ENCODE measurements at places on chromosomes 7 and 10.

GRCh38 chr10:101566333-101567164 lies 21.5 kb downstream of the POLL start:
- no peak for DNase-seq

GRCh38 chr7:34728156-34728555 lies 70.1 kb downstream of the NPSR1 start:
- no peak for DNase-seq

- no peak for DNase-seq
Measured at GRCh38 chr10:73407495-73407894, 6.4 kb downstream of the ANXA7 start.

GRCh38 chr7:121436688-121437087 lies 40.6 kb upstream of the FAM3C start:
- no peak for DNase-seq

- DNase-seq: no peak
Measured at GRCh38 chr7:43077285-43077684, 35.2 kb upstream of the HECW1 start.

DNA sequence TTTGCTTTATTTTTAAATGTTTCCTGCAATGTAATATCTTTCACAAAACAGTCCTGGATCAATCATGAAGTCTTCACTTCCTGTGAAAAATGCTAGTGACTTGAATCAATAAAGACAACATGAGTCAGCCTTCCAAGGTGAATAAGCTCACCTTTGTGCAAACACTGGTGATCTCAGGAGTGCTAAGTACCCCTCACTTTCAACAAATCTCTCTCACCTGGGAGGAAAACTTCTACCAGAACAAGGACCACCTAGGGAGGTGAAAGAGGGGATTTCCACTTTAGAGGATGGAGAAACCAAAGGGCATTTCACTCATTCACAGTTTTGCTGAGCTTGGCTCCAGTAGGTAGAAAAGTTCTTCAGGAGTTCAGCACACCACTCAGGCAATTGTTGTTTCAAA lies 64.8 kb downstream of the CALD1 start:
- DNase-seq: no peak

DNA sequence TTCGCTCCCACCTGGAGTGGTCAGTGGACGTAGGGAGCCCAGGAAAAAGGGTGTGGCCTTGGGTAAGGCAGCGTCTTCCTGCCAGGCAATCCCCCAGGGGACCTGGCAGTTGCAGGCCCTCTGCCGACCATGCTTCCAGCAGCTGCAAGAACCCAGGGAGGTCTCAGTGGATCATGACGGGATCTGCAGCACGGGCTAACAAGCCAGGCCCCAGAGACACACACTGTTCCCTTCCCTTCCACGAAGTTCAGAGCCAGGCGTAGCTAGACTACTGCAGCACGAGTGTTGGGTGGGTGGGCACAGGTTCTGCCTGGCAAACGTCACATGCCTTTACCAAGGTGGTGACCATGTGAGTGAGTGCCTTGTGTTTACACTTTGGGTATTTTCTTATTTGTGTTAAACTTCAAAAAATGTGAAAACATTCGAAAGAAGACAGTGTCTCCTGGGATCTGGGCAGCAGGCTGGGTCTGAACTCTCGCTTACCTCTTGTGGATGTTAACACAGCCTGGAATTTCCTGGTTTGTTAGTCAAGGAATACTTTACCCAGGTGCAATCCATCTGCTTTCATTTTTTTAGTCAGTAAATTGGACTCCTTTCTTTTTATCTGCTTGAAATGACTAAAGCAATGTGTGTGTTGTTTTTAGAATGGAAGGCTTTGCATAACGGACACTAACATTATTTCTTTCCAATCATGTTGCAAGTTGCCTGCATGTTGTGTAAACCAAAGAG lies 48.2 kb upstream of the VIPR2 start:
- no peak for DNase-seq

DNA sequence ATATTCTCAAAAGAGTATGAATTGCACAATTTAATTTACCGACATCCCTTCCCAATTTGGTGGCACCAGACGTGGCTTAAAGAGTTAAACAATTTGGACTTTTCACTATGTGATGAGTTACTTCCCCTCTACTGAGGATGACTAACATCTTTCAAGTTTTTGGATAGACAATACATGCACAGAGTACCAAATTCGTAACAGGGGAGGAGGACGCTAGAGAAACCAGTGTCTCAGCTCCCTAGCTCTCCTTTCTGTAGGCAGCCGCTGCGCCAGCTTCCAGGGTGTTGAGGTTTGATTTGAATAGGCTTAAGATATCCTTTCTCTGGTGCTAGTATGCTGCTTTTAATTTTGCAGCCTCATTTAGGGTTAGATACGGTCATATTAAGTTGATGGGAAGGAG lies 69.2 kb downstream of the GNA12 start:
- DNase-seq: no peak

GRCh38 chr7:29841926-29842701 lies 35.8 kb downstream of the WIPF3 start:
- DNase-seq: no peak

DNA sequence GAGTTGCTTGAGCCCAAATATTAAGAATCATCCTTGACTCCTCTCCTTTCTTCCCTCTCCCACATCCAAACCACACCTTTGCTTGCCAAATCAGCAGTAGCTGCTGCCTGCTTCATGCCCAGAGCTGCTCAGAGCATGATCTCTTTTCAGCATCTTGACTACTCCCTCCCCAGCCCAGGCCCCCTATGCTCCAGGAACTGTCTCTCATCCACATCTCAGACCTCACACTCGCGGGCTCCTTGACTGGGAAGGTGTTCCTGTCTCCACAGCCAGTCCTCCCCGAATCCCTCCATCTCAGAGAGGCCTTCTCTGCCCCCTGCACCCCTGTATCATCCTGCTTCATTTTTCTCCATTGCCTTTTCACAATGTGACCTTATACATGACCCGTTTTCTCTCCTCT lies 157.0 kb downstream of the DNAJB6 start:
- DNase-seq: no peak

- DNase-seq: no peak
Measured at GRCh38 chr7:72183835-72184234, 228.3 kb downstream of the CALN1 start.

GRCh38 chr10:42941790-42942189 lies 135.1 kb upstream of the RET start:
- no peak for DNase-seq

- no peak for DNase-seq
Measured at GRCh38 chr7:144019457-144019856, 19.3 kb downstream of the OR6B1 start.

DNA sequence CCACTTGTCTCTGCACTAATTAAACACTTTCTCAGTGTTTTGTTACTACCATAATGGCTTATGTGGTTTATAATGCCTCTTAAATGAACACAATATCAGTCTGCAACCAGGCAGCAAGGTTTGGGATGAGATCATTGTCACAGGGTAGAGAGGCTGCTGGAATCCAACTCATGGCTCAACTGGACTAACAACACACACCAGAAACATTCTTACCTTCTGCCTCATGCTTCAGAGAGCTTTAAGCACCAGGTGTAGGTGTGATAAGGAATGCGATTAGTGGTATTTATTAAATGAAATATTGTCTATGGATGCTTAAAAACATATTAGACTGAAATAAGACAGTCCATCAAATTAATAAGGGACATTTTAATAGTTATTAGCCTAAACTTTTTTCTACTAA lies 25.4 kb downstream of the PTF1A start:
- no peak for DNase-seq

DNA sequence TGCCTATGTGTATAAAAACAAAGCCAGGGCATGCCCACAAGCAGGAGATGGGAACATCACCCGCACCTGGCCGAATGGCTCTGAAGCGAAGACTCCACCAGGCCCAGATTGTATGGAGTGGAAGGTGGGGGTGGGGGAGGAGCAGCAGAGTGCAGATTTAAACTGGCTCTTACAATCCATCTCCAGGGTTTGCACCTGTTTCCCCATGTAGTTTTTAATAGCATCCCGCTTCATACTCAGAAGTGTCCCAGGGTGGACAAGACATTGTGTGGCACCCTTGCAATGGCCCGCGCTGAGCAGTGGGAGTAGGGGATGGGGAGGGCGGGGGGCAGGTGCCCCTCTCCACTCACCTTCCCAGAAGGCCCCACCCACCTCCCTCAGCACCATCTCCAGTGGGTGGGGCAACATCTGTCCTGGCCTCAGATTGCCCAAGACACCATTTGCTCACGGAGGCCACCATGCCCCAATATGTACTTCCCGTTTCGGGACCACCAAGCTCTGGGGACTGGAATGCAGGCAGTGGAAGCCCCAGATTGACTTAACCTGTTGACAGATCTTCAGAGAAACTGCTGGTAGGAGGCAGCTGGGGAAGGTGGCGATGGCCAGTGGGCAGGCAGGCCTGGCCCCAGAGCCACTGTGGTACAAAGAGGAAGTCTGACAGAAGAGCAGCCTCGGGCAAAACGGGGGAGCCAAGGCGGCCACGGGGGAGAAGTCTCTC lies 23.0 kb downstream of the VSIR start:
- no peak for DNase-seq

GRCh38 chr10:88668465-88668864 lies 4.2 kb downstream of the LIPF start:
- no peak for DNase-seq

DNA sequence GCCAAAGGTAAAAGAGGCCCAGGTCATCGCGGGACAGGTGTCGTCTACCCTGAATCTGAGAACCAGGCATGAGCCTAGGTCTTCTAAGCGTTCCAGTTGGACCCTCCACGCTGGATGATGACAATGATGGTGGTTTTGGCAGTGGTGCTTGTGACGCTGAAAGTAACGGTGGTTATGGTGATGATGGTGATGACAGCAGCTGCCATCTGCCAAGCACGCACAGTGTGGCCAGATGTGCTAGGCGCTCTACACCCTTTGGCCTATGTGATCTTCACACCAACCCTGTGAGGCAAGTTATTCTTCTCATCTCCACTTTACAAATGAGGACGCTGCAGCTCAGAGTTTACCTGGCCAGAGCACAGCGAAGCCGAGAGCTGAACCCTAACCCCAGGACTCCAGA lies 93.9 kb downstream of the FAM53B start:
- no peak for DNase-seq

GRCh38 chr7:50644114-50644513 lies 78.9 kb upstream of the DDC start:
- no peak for DNase-seq
